Urinary bladder (tissue), 4 donors: ENCODE measurements at places on chromosomes 12 and 14. TPM values are rescaled to one million over a fixed set of nuclear protein-coding genes. Genes with fewer than 3 reads are reported as not detected.
A peak's percentile ranks its signal among the peaks of the same experiment; 100 is the strongest.

The NCOR2 gene
- polyA plus RNA-seq: 105 TPM

The GLI1 gene
- 11.5 TPM for polyA plus RNA-seq

GRCh38 chr14:75226755-75227544, 50.5 kb upstream of the TMED10 start:
- DNase-seq: no peak

DNA sequence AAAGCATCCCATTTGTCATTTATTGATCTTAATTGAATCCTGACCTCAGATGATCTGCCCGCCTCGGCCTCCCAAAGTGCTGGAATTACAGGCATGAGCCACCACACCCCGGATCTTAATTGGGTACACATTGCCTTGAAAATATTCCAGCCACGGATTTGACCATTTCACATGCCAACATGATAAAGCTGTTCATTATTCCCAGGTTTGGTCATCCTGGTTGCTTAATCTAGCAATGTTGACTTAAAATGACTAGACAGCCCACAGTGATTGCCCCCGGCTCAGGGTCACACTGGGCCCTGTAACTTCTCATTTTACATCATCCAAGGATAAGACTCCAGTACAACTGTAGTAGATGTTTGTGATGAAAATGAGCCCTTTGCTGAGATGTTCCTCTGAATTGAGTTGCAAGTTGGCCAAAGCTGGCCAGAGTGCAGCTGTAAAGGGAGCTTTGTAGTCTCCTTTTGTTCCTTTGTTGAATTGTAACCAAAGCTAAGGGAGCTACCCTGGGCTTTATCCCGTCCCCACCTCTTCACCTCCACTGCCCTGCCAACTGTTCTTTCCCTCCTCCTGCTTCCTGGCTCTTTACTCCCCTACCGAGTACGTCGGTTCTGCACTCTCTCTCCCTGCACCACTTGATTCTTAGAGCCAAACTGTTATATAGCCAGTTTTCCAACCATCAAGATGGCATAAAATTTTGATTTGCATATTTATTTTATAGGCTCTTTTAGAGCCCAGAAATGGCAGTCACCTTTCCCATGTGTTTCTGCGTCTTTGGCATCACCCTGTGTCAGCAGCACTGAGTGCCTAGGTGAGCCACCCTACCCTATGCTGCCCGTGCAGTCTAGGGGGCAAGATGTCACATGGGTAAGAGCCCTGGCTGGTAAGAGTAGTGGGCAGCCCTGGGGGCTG, 141.3 kb upstream of the HIF1A start:
- no peak for DNase-seq

DNA sequence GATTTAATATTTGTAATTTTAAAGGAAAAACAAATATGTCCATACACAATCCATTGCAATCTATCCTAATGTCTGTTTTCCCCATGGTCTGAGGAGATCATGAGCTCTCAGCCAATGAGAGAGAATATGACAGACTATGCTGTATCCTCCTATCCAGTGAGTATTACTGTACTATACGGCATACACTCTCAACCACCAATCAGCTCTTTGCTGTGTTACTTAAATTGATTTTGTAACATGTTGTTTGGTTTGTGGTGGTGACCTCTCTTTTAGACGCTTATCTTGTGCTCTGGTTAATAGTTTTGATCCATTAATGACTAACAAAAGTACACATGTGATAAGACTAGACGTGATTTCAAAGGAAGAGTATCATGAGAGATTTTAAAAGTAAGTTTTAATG, 231.5 kb upstream of the FOXN3 start:
- DNase-seq: no peak

- no peak for DNase-seq
Measured at GRCh38 chr14:24059841-24060388, 8.1 kb downstream of the CARMIL3 start.

GRCh38 chr12:46227616-46228015, 41.2 kb downstream of the SLC38A1 start:
- DNase-seq: no peak

The IGF1 gene
- 20.3 TPM for polyA plus RNA-seq

- DNase-seq: no peak
Measured at GRCh38 chr12:127619869-127620734, 646.9 kb upstream of the TMEM132C start.

- no peak for DNase-seq
Measured at GRCh38 chr12:117015811-117016210, 83.4 kb downstream of the TESC start.

GRCh38 chr14:76647697-76648298, 113.5 kb upstream of the VASH1 start:
- no peak for DNase-seq

DNA sequence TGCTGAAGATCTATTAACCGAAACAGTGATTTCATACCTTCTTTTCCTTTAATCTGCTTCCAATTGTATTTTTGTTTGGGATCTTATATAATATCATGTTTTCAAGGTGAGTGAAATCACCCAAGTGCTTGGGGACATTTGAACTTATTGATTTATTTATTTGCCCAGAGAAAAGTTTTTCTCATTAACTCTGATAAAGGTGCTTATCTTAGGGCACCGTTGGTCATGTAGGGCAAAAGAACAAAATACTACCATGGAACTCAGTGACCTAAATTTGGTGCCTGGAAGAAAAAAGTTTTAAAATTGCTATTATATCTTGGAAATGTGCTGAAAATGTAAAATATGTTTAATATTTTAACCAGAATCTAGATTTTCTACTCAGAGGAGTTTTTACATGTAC, 207.4 kb upstream of the NPAS3 start:
- no peak for DNase-seq

DNA sequence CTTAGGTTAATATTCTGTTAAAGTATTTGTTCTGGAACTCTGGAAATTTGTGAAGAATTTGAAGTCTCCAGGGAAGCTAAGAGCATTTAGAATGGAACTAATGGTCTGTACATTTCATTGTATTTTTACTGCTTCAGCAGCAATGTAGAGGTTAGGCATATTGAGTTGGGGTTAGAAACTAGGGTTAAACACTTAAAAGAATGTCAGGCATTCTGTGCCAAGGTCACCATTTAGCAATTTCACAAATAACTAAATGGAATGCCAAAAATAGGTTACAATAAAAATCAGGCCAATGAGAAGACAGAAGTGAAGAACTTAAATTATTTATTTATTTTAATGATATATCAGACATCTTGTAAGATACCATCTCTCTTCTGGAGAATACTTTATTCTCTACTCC, 210.8 kb downstream of the C12orf50 start:
- DNase-seq: no peak

GRCh38 chr14:24790196-24790595, 156.2 kb upstream of the GZMB start:
- DNase-seq: no peak

The SDSL gene
- polyA plus RNA-seq: 3.9 TPM

DNA sequence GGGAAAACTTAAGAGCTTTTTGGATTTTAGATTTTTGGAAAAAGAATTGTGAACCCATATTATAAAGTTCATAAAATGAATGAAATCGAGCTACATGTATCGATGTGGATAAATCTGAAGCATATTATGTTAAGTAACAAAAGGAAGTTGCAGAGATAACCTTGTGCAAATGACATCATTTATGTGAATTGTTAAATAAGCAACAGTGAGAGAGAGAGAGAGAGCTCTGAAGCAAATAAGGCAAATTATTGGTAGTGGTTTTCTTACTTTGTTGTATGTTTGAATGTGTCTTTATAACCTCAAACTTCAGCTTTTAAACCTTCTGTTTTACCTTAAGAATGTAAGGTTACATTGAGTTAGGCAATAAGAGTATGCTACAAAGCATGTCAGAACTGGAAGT, 78.8 kb downstream of the ERC1 start:
- DNase-seq: no peak

- no peak for DNase-seq
Measured at GRCh38 chr12:25840678-25841465, 117.6 kb upstream of the RASSF8 start.

The UBE2N gene
- polyA plus RNA-seq: 64.5 TPM

DNA sequence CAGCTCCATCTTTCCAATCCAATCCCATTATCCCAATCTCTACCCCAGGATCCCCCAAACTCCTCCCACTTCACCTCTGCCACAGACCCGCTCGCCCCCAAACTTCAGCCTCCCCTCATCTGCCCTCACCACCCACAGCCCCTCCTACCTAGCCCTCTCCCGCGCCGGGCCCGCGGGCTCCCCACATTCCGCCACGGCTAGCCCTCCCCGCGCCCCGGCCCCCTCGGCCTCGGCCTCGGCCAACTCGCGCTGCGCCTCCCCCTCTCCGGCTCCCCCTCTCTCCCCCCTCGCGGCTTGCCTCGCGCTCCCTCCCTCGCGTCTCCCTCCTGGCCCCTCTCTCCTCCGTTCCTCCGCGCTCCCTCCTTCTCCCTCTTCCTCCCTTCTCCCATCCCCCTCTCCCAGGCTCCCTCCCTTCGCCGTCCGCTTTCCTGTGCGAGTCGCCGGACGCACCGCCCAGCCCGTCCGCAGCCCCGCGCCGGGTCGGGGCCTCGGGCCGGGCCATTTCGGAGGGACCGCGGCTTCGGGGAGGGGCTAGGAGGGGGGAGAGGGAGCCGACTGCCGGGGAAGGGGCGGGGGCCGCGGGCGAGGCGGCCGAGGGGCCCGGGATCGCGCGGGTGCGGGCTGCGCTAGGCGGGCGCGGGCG, at the start of gene ATN1:
ATN1 (plus strand) TSS at position 581 of the 643 bp plus-strand sequence. CDS start 6,043 bp downstream, outside the sequence.
- peak; percentile 81 for DNase-seq

- no peak for DNase-seq
Measured at GRCh38 chr14:24312736-24313507, 1.6 kb downstream of the LTB4R start.

The AGAP2 gene
- polyA plus RNA-seq: 1.8 TPM

DNA sequence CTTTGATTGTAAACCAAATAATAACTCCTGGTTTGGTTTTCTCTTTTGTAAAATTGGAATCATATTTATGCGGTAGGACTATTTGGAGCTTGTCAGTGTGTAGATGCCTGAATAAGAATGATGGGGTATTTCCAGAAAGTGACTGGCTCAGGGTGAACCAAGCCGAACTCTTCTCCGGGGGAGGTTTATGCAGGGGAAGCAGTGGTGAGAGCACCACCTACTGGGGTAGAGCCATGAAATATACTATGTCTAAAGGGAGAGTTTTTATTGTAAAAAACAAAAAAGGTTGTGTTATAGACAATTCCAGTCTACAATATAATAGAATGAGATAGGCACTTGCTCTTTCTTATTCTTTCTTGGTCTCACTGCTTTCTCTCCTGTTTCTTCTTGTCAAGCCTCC, 222.9 kb upstream of the SLC16A7 start:
- DNase-seq: no peak

DNA sequence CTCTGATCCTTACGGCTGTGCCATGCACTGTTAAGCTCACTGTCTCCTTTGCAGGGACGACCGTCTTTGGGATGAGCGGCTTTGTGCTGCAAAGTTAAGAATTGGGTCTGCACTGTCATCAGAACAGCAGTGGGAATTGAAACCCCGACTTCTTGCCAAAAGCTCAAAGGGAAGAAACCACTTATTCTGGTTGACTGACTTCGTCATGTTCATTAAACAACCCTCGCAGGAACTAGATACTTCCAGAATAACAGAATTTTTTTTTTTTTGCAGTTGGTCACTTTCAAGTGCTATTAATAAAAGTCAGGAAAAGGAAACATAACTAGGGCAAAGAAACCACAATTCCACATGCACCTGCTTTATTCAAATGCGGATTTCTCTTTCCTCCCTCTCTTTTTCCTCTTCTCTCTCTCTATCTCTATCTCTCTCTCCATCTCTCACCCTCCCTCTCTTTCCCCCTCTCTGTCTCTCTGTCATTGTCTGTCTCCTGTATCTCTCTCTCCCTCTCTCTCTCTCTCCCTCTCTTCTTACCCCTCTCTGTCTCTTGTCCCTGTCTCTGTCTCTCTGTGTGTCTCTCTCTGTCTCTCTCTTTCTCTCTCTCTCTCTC, 12.3 kb upstream of the GLT1D1 start:
- no peak for DNase-seq

The ASCL4 gene
- not detected for polyA plus RNA-seq

DNA sequence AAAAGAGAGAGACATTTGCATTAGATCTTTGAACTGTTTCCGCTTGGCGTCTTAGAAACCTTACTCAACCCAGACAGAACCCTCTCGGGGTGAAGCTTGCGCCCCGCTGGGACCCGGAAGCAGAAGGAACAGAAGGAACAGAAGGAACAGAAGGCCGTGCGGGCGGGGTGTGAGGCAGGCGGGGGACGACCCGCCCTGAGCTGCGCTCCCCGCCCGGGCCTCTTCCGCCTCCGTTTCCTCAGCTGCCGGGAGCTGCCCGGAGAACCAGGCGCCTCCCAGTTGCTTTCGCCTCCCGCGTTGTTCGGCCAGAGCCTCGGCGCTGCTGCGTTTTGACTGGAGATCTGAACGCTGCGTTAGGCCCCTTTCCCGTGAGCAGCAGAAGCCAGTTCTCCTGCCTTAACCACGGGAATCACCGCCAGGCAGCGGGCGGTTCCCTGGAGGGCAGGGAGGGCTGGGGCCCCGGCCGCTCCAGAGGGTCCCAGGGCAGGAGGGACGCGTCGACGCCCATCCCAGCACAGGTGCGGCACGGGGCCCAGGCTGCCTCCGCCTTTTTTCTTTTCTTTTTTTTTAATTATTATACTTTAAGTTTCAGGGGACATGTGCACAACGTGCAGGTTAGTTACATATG, 19.3 kb upstream of the MMP17 start:
- DNase-seq: no peak

DNA sequence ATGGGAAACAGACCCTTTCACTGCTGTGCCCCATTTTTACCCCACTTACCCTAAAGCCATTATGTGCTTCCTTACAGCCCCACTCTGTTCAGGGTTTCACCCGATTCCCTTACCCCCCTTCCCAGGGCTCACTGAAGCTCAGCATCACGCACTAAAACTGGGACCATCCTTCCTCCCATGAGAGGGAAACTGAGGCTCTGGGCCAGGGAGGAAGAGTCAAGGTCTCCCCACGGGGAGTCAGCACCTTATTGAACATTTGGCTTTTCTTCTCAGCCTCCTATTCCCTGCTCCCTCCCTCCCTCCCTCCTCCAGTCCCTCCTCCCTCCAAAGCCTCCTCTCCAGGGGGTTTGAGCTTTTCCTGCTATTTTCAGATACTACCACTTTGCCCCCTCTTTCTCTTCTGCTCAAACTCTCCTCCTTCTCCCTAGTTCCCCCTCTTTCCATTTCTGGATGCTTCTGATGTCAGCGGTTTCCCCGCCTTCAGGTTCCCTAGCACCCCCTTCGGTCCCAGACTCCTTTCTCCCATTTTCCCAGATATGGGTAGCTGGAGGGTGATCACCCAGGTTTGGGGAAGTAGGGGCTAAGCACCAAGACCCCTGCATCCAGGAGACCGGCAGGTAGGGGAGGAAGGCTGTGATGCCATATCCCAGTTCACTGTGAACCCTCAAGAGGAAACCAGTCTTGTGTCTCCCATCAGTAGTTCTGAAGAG, 960 bp downstream of the GPR162 start:
- DNase-seq: no peak

The RIMBP2 gene
- polyA plus RNA-seq: 1.3 TPM

- DNase-seq: no peak
Measured at GRCh38 chr14:58354808-58355207, 40.9 kb upstream of the TOMM20L start.

GRCh38 chr12:53624458-53624857, 1.7 kb downstream of the ATF7 start:
- DNase-seq: no peak

GRCh38 chr14:101454229-101454628, 107.1 kb upstream of the DIO3 start:
- DNase-seq: no peak
